Left lung (tissue), 14 donors: ENCODE measurements at places on chromosomes 5 and 9. TPM values are rescaled to one million over a fixed set of nuclear protein-coding genes. Genes with fewer than 3 reads are reported as not detected.

GRCh38 chr9:100587375-100587774, 9.5 kb downstream of the CAVIN4 start:
- no peak for DNase-seq

- no peak for DNase-seq
These were observed 235.6 kb downstream of the RAB3C start for GRCh38 chr5:58818465-58818864.

DNA sequence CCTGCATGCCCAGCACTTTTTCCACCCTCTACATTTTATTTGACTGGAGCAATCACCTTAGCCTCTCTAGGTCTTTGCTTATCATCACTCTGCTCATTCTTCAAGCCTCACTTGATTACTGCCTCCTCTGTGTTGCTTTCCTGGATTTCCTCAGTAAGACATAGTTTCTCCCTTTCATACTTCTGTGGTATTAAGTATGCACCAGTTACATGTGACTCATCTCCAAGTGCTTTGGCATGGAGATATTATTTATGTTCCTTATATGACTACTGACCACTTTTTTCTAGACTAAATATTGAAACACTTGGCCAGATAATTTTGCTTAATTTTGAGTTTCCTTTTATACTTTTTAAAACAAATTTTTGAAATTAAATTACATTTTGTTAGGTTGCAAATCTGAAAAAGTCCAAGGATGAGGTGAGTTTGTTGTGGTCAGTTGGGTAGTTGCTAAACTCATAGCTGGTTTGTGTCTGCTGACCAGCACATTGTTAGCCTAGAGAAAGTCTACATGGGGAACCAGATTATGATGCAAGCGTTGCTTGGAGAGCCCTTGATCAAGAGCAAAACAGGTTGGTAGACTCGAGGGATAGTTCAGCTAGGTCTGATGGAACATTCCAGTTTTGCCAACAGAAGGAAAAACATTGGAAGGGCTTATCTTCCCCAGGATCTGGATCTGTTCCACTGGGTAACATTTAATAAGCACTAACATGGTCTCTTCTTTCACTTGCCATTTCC, 140.2 kb downstream of the TMC1 start:
- no peak for DNase-seq

- DNase-seq, result no peak
These were observed 50.2 kb upstream of the IL31RA start for GRCh38 chr5:55800924-55801323.

DNA sequence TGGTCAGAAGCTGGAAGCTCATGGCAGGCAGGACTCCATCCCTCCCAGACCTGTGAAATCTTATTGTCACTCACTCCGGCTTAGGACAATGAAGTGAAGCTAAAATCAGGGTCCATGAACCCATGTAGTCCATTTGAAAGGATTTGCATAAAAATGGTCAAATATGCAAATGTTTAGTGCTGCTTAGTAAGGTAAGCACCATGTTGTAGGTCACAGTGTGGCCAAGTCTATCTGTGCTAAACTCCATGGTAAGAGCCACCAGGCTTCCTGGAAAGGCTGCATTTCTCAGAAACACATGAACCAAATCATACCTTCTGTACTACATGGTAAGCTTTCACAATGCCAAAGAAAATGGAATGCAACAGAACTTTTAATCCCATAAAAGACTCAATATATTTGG, 5.7 kb downstream of the ALG2 start:
- DNase-seq, result no peak

DNA sequence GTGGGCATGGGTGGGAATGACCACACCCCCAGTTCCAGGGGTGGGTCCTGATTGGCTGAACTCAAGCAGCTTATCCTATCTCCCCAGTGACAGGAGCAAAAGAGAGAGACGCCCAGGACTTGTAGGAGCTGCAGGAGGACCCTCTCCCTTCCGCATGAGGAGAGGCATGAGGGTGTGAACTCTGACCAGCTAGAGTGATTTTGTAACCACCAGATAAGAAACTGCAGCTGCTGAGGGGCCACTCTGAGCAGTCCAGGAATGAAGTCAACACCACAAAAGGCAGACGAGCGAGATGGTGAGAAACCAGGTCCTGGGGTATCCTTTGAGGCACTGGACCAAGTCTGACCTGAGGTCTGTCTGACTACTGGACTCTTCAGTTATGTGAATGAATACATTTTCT, 521.9 kb downstream of the BNC2 start:
- no peak for DNase-seq

DNA sequence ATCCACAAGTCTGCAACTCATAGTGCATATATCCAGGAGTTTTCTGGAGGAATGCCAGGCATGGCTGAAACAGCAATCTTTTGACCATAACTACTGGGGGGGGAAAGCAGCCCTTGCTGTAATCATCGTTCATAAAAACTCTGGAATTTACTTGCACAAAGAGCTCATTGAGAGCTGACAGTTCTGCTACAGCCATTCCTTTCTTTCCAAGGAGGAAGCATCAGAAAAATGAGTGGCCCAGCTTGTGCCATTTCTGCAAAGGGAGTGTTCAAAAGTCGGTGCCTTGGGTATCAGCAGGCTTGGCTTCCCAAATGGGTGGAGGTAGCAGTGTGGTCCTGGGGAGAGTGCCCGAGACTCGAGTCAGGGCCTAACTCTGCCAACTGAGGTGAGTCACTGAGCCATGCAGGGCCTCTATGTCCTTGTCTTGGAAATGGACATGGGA, 101.5 kb downstream of the GCNT1 start:
- no peak for DNase-seq

DNA sequence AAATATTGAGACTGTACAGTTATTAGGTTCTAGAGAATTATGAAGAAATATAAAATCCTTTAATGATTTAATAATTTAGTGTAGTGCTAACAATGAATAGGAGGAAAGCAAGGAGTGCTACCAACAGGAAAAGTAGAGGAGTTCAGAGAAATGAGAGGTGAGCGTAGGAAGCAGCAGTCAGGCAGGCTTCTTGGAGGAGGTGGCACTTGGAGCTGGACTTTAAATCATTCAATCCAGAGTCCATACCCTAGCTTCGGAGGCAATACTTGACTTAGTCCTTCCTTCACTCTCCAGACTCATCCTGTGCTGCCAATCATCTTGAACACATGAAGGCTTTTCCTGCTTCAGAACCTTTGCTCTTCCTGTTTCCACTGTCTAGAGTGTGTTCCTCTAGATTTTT, 254.3 kb downstream of the GRIA1 start:
- no peak for DNase-seq

- DNase-seq, result no peak
These were observed 54.0 kb upstream of the FST start for GRCh38 chr5:53426512-53426830.

DNA sequence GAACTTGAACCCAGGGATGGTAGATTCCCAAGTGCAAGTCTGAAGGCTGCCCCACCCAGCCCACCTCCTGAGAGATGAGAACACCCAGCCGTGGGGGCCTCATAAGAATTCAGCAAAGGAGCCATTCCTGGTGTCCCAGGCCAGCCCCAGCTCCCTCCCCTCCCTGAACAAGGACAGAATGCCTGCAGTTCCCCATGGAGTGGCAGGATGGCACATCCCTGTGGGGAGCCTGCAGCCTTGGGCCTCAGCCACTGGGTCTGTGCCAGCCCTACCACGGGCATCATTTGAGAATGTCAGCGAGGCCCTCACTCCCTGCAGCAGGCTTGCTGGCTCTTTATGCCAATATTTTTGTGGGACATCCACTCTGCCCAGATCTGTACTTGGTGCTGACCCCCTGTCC, 36.2 kb upstream of the RAPGEF1 start:
- DNase-seq, result no peak

DNA sequence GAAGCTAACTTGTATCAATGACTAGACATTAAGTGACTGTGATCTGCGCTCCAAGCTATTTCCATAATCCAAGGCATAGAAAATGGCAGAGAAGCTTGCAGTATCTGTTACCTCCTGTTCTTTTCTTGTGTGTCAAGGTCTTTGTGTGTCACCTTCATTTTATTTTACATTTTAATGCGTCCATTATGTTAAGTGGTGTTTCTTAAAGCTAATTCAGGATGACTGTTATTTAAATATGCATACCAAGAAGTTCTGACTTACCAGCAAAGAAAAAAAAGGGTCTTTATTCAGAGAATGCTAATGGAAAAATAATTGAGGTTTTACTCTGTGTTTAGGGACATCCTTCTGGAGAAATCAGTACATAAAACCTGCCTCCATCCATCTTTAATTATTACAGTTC, 52.3 kb downstream of the STK32A start:
- no peak for DNase-seq

DNA sequence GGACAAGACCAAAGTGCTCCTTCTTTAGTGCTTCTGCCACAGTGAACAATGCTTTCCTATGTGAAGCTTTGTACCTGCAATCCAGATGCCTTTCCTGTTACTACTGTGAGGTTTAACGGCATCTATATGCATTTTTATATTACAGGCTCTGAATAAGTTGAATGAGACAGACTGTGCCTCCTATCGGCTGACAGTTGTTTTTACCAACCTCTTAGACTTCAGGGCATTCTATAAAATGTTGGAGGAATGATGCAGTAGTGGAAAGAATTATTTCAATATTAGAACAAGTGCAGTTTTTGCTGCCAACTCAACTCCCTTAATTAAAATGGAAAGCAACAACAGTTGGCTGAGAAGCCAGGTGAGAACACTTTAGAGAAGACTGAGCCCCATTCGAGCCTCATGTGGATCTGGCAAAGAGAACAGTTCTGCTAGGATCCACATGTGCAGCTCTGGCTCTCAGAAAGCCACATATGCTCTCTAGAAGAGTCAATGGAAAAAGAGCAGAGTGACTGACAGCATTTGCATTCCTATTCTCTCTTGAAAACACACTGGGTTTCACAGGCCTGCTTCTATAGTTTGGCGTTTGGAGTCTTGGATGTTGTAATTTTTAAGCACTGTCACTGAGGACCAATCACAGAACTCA, 147.5 kb downstream of the LURAP1L start:
- no peak for DNase-seq

Gene GPR151
- not detected for polyA plus RNA-seq

Gene TAF1L
- polyA plus RNA-seq, result 0.18 TPM

Gene SAXO1
- 0.20 TPM for polyA plus RNA-seq

Gene FGF10
- polyA plus RNA-seq, result 41.3 TPM

Gene TSLP
- polyA plus RNA-seq, result 2.0 TPM

Gene SUSD3
- 4.3 TPM for polyA plus RNA-seq

Gene GGTA1
- polyA plus RNA-seq, result 9.5 TPM
